ENCODE measurements at places on chromosomes 1 and 21.

DNA sequence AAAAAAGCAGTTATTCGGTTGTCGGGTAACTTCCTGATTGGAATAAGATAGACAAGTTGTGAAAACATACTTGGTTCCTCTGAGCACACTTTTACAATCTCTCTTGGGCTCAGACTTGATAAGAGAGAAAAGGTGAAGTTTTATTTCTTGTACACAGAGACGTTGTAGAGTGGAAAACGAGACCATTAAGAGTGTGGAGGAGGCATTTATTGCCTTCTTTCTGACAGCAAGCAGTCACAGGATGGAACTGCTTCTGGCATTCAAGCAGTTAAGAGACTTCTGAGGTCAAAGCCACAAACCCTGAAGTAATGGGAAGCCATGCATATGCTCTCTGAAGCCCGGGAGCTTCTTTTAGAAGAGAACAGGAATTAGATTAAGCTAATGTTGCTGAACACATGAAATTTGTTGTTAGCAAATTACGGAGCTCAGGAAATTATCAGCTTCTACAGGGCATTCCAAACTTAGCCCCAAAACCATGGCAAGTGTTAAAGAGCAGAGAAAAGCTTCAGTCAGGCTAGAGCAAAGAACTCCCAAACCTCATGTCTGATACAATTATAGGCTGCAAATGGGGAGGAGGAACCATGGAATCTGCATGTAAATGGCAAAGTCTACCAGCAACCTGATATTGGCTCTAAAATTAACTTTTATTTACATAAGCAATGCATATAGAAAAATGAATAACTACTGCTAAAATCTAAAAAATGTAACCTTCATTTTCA, 26.0 kb downstream of the S1PR1 start:
- DNase-seq = no peak

GRCh38 chr1:185439727-185440415, 122.8 kb upstream of the IVNS1ABP start:
- DNase-seq = no peak

- DNase-seq = no peak
Measured at GRCh38 chr1:2580691-2581090, 5.9 kb upstream of the PRXL2B start.

- DNase-seq = no peak
Measured at GRCh38 chr1:115839679-115840237, 1.2 kb downstream of the NHLH2 start.

DNA sequence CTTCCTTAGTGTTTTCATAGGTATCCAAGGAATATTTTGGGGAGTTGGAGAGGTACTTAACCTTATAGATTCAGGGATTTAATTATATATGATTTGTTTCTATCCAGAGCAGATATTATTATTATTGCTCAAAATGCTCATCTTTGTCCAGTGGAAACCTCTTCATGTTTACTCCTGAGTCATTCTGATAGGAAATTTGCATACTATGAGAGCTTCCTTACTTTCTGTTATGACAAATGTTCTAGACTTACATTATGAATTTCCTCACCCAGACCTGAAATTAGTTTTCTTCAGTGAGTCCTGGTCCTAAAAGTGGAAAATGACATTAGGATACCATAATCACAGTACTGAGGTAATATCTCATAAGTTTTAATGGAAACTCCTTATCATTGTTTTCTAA, 57.5 kb upstream of the PLPPR5 start:
- no peak for DNase-seq

- no peak for DNase-seq
Measured at GRCh38 chr1:156075775-156076204, 6.5 kb downstream of the MEX3A start.
